Substantia nigra (tissue), 51 donors: ENCODE measurements at places on chromosomes 3 and 15.

GRCh38 chr15:71325481-71325880 lies 210.2 kb downstream of the THSD4 start:
- DNase-seq, result no peak

GRCh38 chr3:97265237-97266005 lies 451.0 kb downstream of the EPHA6 start:
- no peak for DNase-seq

DNA sequence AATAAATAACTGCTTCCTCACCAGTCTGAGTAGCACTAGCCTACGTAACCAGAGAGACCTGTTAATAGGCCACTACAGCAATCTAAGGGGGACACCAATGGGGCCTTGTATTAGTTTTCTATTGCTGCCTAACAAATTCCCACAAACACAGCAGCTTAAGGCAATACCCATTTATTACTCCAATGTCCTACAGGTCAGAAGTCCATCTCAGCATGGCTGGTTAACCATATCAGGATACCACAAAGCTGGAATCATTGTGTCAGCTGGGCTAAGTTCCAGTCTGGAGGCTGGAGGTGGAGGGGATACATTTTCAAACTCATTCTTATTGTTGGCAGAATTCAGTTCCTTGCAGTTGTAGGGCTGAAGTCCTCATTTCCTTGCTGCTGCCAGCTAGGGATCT lies 331.9 kb downstream of the ULK4 start:
- DNase-seq, result no peak

- DNase-seq, result no peak
Observed at GRCh38 chr3:74282202-74282601, 332.3 kb downstream of the CNTN3 start.

DNA sequence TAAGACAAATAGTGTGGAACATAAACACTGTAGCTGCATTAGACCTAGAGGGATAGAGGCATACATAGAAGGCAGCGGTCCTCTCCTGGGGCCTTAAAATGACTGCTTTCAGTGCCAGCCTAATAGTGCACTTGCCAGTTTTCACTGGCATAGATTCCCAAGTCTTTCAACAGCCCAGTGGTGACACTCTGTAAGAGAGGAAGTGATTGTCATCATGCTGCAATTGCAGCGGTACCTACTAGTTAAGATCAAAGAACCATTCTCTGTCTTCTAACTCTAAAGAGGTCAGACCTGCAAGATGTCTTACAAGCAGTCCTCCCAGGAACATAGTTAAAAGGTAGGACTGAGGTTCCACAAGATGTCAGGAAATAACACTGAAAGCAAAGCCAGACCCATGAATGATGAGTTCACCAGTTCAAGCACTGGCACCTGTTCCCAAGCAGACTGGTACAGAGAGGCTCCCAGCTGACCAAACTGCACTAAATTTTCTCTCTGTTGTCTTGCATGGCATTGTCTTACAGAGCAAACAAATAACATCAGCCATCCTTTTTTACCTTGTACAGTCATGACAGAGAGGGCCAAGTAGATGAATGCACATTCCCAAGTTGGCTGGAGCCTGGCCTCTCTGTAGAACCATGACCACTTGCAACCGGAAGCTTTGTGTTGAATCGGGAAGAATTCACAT lies 100.5 kb upstream of the SKOR1 start:
- DNase-seq, result no peak
